ENCODE measurements at places on chromosomes 12 and 14.

- DNase-seq, result no peak
These were observed 26.3 kb downstream of the ZFYVE21 start for GRCh38 chr14:103741876-103742275.

DNA sequence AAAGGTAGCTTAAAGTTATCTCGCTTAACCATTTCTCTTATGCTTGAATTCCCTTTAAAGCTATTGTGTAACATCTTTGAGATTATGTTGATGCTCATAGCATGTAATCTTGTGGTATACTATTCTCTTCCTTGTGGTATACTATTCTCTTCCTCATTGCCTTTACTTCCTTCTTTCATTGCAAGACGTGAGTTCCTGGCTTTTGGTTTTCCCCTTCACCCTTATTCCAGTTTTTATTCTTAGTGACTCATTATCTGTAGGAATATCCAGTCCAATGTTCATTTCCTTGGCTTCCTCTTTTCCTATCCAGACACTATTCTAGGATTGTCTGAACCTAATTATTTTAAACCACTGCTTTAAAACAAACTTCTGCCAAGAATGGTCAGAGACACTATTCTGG lies 564.0 kb downstream of the CCER1 start:
- DNase-seq, result no peak

GRCh38 chr12:52358575-52359350 lies 8.5 kb downstream of the KRT85 start:
- DNase-seq, result no peak

- no peak for DNase-seq
These were observed 39.5 kb downstream of the EVL start for GRCh38 chr14:100104523-100105300.

GRCh38 chr12:132281038-132281437 lies 48.4 kb downstream of the GALNT9 start:
- DNase-seq, result no peak

DNA sequence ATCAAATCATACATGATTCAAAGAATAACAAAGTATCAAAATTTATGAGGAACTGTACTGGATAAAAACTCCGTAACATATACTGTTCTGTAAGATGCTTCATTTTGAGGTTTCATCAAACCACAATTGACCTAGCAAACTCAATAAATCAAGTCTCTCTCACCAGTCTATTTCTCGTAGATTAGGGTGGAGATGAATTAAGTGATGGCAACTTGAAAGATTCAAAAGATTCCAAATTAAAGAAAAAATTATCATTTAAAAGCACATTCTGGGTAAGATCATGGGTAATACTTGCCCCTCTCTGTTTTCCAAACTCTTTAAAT lies 74.4 kb downstream of the PAPLN start:
- no peak for DNase-seq

DNA sequence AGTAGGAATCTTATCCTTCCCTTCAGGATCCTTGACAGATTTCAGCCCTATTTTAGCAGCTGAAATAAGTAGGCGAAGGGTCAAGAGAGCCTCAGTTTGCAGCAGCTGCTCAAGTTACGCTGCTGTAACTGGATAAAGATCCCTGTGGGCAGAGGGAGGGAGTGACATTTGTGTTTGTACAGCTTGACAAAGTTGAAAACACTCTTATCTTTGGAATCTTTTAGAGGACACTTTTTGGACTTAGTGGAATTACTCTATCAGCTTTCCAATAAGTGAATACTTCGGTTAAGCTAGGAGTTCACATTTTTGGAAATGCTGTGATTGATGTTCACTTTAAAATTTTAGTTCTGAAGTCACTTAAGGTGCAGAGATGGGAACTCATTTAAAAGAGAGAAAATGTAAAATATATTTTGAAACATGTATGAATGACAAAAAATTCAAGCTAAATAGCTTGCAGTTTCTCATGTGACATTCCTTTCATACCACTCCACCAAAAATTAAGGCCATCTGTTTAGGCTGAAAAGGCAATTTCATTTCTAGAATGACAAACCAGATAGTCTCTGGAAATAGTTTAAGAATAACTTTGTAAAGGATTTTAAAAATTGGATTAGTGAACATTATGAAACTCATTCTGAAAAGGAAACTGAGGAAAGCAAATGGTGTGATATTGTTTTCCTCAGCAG lies 55.2 kb downstream of the SLC38A4 start:
- peak; percentile 40 for DNase-seq

DNA sequence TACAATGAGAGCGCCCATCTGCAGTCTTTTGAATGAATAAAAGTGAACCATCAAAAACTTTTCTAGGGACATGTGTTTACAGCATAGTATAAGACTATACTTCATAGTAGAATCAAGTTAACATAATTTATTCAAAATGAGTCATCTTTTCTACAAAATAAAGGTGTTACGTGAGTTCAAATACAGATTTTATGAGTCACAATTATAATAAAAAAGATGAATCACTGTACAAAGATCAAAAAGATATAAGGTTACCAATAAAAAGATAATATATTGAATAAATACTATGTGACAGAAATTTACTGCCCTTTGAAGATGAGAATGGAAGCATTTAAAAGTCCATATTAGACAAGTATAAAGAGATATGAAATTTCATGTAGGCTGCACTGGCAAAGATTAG lies 2.8 kb downstream of the MBIP start:
- DNase-seq, result no peak

DNA sequence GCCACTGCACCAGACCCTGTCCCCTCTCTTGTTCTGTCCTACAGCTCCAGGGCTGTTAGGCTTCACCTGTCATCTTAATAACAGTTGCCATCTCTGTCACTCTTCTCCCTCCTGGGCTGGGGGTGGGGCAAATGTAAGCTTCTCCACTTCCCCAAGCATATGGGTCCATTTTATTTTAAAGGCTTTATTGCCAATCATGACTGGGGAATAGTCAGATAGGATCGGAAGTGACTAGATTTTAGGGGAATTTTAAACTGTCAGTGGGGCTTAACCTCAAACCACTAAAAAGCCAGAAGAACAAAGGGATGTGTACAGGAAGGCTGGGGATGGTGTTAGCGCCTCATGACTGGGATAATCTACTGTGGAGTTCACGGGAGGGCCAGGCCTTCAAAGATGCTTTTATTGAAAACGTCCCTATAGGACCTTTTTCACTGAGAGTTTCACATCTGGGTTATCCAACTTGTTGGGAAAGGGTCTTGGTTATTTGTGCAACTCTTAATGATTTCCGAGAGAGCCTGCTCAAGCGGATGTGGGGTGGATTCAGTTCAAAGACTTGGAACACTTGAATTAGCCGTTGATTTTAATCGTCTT lies 41.6 kb downstream of the CHST11 start:
- DNase-seq, result peak; percentile 11

DNA sequence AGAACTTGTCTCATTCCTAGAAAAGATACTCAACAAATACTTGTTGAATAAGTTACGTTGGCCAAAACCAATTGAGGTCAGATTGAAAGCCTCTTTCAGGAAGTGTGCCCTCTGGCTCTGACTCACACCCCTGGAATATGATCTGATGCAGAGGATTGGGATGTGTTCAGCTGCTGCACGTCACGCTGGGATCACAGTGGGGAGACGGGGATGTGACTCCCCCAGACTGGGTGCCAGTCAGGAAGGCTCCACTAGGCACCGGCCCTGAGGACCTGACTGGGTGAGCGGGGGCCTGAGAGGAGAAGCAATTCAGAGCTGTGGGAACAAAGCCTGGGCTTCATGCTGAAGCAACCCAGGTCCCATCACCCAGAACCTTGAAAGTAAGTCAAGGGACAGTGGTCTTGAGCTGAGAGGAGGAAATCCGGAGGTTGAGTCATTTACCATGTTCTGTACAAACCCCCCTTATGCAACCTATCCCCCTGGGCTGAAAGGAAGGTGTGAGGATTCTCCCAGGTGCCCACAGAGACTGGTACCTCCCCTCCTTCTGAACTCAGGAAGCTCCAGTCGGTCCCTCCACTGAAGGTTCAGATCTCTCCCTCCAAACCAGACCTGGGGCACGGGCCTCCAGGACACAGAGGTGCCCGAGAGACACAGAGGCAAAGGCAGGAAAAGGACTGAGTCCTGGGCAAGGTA lies 3.9 kb downstream of the CEBPE start:
- peak; percentile 94 for DNase-seq

DNA sequence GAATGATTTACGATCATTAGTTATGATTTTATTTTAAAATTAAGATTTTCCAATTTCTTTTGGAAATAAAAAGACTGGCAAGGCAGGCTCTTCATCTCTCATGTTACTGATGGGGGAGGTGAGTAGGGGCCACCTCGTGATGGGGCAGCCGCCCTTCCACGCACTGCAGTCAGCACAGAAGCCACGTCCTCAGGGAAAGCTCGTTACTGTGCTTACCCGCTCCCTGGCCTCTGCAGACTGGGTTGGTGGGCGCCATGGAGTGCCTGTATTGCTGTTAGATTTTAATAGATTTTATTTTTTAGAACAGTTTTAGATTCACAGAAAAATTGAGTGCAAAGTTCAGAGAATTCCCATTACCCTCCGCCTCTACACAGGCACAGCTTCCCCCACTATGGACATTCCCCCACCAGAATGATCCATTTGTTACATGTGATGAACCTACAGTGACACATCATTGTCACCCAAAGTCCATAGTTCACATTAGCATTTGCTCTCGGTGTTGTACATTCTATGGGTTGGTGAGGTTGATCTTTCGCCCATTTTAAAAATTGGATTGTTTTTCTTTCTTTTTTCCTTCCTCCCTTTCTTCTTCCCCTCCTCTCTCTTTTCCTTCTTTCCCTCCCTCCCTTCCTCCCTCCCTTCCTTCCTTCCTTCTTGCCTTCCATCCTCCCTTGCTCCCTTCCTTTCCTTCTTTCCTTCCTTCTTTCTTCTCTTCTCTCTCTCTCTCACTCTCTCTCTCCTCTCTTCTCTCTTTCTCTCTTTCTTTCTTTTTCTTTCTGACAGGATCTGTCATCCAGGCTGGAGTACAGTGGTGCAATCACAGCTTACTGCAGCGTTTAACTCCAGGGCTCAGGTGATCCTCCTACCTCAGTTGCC lies 30.7 kb downstream of the ADGRD1 start:
- DNase-seq, result no peak

DNA sequence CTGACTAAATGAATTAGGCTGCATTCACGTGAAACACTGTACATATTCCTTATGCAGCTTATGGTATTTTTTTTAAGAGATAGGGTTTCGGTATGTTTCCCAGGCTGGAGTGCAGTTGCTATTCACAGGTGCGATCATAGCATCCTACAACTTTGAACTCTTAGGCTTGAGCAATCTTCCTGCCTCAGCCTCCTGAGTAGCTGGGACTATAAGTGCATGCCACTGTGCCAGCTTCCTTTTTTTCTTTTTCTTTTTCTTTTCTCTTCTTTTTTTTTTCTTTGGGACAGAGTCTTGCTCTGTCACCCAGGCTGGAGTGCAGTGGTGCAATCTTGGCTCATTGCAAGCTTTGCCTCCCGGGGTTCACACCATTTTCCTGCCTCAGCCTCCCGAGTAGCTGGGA lies 35.8 kb upstream of the SPPL3 start:
- no peak for DNase-seq

- DNase-seq, result no peak
These were observed 99.1 kb upstream of the CCND2 start for GRCh38 chr12:4174417-4174816.

DNA sequence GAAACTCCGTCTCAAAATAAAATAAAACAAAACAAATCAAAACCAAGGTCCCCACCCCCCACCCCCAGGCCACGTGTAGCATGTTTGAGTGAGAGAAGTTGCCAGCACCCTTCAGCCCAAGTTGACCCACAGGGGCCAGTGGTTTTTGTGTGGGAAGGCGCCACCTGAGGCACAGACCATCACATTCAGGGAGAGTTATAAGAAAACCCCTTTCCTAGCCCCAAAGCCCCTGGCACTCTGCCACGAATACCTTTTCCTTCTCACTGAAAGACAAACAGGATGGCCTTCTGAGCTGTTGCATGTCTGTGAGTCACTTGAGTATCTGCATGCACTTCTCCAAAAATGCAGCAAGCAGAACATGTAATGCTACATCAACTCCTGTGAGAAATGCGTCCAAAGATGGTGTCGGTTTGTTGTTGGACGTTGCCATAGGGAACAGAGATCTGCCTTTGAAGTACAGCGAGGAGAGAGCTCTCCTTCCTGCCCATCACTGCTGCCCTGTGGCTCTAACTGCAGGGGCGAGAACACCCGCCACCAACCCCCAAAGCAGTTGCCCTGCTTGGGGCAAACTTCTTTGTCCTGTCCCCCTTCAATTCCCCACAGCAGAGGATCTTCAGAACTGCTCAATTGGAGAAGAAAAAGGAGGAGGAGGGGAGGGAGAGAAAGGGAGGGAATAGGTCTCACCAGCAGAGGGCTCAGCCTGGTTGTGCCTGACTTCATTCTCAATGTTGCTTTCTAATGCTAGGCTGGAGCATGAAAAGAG lies 2.7 kb upstream of the TRAF3 start:
- DNase-seq, result peak; percentile 87

DNA sequence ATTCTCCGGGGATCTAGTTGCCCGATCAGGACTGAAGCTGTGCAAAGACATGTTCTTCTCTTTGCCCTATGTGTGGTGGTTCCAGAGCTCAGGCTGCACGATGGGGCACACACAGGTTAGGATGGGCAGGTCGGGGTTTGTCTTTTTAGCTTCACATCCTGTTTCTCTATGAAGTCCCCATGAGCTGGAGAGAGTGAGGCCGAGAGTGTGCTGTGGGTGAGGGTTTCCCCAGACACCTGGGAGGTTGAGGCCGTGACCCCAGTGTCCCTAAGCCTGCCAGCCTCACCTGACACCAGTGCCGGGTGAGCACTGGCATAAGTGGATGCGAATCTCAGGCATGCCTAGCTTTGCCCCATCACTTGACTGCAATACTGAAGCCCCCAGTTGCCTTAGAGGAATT lies 32.9 kb upstream of the IGF1 start:
- DNase-seq, result no peak

GRCh38 chr14:73269729-73270531 lies 32.6 kb downstream of the PAPLN start:
- peak; percentile 14 for DNase-seq

DNA sequence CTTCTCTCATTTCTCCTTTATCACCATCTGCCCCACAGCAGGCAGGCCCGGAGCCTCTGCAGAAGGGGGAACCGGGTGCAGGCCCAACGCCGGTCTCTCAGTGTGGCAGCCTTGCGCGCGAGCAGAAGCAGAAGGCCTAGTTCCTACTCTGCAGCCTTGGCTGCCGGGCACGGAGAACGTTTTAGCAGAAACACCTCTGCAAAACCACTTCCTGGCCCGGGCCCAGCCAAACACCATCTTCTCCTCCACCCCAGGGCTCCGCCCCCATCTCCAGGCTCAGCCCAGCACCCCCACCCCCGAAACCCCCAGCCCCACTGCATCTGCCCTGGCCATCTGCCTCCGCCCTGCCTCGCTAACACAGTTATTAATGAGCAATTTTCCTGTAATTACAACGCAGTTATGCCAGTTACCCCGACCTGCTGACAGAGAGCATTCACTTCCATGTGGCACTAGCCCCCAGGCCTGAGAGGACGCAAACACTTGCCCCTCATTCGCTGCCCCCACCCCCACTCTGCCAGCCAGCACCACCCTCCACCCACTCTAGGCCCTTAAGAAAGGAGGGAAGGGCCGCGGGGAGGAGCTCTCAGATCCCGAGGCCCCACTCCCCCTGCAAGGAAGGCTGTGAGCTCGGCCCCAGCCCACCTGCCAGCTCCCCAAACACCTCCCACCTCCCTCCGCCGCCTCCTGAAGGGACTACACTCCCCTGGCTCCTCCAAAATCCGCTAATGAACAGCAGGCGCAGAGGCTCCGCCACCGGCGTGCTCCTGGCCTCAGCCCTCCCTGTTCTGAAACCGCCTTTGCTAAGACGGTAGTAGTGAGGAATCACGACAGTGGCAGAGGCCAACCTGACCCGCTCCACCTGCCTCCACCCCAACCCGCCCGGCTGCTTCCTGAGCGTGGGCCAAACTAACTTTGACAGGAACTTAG lies 44.7 kb upstream of the FBRSL1 start:
- no peak for DNase-seq

Data from GM03348 (cell line).